ENCODE measurements at places on chromosomes 7 and 10. TPM values are rescaled to one million over a fixed set of nuclear protein-coding genes. Genes with fewer than 3 reads are reported as not detected.

GRCh38 chr10:87053111-87053510 lies 33.0 kb downstream of the FAM25A start:
- peak; percentile 66 for DNase-seq

DNA sequence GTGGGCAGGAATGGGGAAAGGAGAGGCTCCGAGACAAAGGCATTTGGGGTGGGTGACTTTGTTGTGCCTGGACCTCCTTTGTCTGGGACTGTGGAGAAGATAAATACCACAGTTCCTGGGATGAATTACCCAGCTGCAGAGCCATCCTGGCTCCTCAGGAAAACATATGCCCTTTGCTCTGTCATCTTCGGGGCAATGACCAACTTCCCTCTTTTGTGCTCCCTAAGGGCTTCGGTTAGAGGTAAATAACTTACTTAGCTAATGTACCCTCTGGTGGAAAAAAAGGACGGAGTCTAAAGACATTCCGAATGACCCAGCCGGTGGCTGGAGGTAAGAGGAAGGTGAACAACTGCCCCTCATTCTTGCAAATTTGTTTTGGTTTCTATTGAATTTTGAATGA lies 345.7 kb downstream of the GATA3 start:
- no peak for DNase-seq

- DNase-seq = no peak
These were observed 62.4 kb upstream of the MKLN1 start for GRCh38 chr7:131265227-131265626.

- DNase-seq = no peak
These were observed 214.6 kb downstream of the PRPF18 start for GRCh38 chr10:13801156-13801906.

CYTH3 gene
- total RNA-seq = 65.5 TPM

DNA sequence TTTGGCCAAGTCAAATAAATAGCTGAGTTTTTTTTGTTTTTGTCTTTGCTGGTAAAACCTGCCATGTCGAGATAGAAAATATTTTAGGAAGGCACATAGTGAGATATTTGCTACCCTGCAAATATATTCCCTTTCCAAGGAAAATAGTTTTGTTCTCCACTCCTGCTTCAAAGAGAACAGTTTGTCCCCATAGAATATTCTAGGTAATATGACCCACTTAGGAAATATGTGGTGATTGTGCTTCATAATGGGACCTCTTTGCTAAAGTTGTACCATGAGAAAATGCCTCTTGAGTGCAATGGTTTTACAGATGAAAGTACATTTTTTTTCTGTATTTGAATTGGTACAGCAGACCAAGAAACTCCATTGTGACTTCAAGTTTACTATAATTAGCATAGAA lies 41.6 kb downstream of the SMNDC1 start:
- DNase-seq = no peak

DNA sequence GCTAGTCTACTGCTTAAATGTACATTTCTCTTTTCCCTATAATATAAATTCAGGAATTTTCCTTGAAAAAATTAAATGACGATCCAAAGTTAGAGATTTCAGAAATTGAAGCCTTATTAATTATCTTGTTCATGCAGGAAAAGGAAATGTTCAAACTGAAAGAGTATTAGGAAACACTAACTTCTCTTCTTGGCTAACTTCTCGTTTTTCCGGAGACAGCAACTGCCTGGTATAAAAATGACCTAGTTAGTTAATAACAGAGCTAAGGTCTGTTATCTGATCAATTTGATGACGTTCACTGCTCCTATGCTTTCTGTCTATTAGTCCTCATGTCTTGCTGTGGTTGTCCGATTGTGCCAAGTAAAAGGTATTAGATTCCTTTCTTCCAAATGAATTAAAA lies 212.5 kb downstream of the DGKB start:
- no peak for DNase-seq

- no peak for DNase-seq
These were observed 54.2 kb upstream of the SVIL start for GRCh38 chr10:29689001-29689400.

GRCh38 chr7:143216151-143216550 lies 5.7 kb upstream of the TAS2R40 start:
- DNase-seq = no peak

PRKG1 gene
- total RNA-seq = 12.5 TPM

AKR1D1 gene
- total RNA-seq = 1.3 TPM

PNLIPRP1 gene
- not detected for total RNA-seq

DNA sequence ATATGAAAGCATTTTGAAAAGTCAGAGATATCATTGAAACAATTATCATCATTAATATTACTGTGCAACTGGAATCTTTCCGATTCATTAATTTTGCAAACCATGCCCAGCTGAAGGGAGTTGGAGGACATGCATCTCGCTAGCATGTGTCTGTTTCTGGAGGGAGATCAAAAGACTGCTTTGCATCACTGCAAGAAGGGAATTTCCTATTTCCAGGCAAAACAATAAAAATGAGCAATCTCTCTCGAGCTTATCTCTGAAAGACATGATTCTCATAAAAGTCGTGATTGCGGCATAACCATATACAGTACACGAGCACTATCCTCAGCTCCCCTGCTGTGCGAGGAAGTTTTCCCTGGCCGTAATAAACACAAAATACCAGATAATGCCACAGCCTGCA lies 607.6 kb upstream of the DPP6 start:
- DNase-seq = no peak

TMEM213 gene
- total RNA-seq = 0.31 TPM

DNA sequence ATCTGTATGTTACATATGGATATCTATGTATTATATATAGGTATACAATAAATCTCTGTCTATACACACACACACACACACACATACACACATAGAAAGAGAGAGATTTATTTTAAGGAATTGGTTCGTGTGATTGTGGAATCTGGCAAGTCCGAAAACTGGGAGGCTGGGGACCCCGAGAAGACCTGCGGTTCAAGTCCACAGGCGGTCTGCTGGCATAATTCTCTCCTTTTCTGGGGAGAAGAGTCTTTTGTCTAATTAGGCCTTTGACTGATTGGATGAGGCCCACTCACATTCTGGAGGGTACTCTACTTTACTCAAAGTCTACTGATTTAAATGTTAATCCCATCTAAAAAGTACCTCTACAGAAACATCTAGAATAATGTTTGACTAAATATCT lies 65.1 kb downstream of the PAPSS2 start:
- DNase-seq = no peak

GRCh38 chr7:84362360-84362759 lies 167.8 kb upstream of the SEMA3A start:
- DNase-seq = no peak

DNA sequence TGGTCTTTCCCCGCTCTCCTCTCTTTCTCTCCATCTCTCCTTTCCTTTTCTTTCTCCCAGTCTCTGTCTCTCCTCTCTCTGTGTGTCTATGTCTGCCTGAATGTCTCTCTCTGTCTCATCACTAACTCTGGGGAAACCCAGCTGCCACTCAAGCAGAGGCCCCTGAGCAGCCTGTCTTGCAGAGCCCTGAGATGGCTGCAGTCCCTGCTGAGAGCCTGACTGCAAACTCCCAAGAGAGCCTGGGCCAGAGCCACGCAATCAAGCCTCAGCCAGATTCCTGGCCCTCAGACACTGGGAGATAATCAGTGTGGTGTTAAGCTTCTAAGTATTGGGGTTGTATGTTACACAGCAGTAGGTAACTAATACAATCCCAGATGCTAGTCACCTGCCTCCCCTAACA lies 91.5 kb downstream of the PAXIP1 start:
- no peak for DNase-seq

DNA sequence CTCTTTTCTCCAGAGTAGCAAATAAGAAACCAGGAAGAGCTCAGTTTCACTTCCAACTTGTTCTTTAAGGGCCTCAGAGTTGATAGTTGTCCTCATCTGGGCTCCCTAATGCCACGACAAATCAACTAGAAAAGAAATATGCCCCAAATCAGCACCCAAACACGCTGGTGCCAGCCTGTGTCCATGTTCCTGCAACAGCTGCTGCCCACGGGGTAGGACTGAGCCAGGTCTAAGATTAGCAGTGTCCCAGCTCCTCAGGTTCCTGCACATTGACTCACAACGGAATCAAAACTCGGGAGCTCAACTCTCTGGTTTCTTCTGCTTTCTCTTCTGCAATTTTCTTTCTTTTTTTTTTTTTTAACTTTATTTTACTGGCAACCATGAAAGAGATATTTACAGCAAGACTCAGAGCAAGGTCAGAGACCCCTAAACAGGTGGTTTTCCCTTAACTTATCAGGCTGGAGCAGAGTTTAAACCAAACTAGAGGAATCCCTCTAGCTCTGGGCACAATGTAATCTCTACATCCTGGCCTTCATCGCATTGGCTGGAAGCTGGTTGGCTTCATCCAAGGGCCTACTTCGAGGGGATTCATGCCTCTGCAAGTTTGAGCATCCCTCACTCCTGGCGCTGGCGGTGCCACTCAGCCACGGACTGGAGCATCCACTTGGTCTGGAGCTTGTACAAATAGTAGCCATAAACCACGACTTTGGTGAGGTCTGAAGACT lies 126.1 kb downstream of the PFKFB3 start:
- DNase-seq = no peak

GRCh38 chr7:75055155-75055554 lies 18.4 kb downstream of the RCC1L start:
- no peak for DNase-seq

- no peak for DNase-seq
These were observed 124.1 kb upstream of the FERD3L start for GRCh38 chr7:19269301-19269700.

GRCh38 chr10:17963431-17963830 lies 11.7 kb downstream of the SLC39A12 start:
- DNase-seq = no peak

GRCh38 chr7:102220960-102221800 lies 65.5 kb upstream of the SH2B2 start:
- no peak for DNase-seq

NAT16 gene
- total RNA-seq = 0.31 TPM

IGFBP1 gene
- not detected for total RNA-seq

FOXI2 gene
- 0.47 TPM for total RNA-seq

DNA sequence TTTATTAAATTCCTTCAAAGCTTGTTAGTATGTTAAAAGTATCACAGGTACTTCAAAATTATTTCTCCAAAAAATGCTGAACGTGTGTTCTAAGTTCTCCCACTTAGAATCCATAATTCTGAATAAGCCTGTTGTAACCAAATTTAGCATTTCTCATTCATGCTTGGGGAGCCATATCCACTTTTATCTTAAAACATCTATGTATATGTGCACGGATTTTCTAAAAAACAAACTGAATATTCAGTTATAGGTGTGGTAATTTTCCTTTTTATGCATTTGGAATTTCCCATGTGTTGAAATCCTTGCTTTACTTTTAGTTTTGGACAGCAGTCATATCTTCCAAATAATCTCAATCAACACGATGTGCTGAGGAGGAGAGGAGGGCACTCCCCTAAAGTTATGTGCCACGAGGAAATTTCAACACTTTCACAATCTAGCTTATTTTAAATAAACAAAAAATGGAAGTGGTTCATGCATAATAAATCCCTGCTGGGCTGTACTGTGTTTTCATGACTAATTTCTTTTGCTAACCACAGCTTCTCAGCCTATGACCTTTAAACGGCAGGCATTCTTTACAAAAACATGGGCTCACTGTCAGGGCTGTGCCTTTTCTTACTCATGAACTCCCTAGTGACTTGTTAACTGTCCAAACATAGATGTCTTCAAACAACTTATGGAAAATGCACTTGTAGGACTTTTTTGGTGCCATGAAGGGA lies 380.3 kb upstream of the SEMA3C start:
- no peak for DNase-seq

DNA sequence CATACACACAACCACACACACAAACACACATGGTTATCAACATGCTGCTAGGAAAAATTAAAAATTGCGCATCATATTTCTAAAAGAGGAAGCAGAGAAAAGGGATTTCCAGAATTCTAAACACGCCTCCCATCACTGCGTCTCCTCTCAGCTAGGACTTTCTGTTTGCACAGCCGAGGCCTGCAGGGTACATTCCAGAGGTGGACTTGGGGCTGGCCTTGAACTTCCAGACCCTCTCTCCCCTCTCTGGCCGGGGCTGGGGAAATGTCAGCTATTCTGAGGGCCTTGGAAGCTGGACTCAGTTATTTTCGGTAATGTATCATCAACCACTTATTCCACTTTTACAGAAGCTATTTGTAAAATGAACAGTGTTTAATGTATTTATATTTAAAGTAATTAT lies 168.7 kb downstream of the GALNT17 start:
- peak; percentile 38 for DNase-seq

DNA sequence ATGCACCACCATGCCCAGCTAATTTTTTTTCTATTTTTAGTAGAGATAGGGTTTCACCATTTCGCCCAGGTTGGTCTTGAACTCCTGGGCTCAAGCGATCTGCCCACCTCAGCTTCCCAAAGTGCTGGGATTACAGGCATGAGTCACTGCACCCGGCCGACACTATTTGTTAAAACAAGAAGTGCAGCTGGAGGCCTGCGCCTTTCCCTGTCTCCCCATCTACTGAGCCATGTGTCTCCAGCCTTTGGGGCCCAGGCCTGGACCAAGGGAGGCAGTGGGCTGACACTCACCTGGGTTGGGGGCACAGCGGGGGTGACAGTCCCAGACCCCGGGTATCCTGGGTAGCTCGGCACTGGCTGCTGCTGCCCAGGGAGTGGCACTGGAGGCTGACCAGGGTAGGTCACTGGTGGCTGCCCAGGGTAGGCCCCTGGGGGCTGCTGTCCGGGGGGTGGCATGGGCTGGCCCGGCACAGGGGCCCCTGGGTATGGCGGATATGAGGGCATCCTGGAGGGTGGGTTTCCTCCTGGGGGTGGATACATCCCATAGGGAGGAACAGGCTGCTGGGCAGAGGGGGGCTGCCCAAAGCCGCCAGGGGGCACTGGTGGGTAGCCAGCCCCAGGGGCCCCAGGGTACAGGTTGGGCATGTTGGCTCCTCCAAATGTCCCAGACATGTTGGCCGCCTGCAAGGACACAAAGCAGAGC lies 36.3 kb downstream of the PLAC9 start:
- no peak for DNase-seq

- no peak for DNase-seq
These were observed 3.9 kb downstream of the MPP7 start for GRCh38 chr10:28298951-28299350.
